ENCODE measurements at places on chromosomes 5 and 9.
A peak's percentile ranks its signal among the peaks of the same experiment; 100 is the strongest.

DNA sequence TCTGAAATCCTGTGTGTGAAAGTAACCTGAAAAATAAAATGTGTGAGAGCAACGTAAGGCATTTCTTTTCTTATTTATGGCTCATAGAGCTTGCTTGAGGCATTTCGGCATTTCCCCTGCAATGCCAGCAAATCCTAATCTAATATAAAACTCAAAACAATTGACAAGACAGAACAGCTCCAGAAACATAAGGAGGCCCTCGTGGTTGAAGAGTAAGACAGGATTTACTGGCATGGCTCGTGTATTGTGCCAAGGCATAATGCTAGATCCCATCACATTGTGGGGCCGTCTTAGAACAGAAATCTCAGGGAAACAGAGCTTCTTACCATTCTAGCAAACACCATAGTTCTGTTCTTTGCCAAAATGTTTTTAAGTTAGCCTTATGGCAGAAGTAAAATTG lies 166.2 kb downstream of the NTRK2 start:
- DNase-seq: no peak

GRCh38 chr9:88872192-88872946 lies 118.9 kb upstream of the S1PR3 start:
- no peak for DNase-seq

- no peak for DNase-seq
These were observed 407.5 kb downstream of the AGTPBP1 start for GRCh38 chr9:85334228-85334627.

- DNase-seq: peak; percentile 34
These were observed 3.5 kb downstream of the PAM start for GRCh38 chr5:102758576-102758975.

Measured in GM03348 (cell line).